ENCODE measurements at places on chromosomes 11 and 22.

GRCh38 chr22:32801537-32802236, at the start of gene TIMP3:
Gene TIMP3 (plus strand): TSS chr22:32801705. CDS start chr22:32802002, 297 bp downstream.
- DNase-seq: no peak

- peak; percentile 93 for DNase-seq
These were observed at the start of gene PRDM10 for GRCh38 chr11:130002352-130002845. Gene PRDM10 (minus strand): TSS chr11:130002835. CDS start chr11:129960964, 41,871 bp downstream.

DNA sequence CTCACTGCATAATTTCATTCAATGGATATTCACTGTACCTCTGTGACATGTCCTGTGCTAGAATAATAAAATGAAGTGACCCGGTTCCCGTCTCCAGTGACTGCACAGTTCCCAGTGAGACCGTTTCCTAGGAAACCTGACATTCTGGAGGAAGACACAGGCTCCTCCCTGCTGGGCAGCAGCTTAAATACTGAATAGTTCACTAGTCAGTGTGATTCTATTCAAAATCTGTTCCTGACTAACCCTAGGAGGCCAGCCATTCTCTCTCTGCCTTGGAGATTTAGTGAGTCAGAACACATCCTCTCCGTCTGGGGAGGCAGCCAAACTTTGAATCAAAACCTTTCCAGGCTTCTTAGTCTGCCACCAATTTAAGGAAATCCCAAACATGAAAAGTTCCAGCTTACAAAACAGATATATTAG, 11.3 kb downstream of the TRIM66 start:
- DNase-seq: no peak

- DNase-seq: no peak
These were observed 104.2 kb downstream of the MICAL3 start for GRCh38 chr22:17920145-17920605.

GRCh38 chr11:78266451-78266850, 77.7 kb downstream of the USP35 start:
- no peak for DNase-seq

DNA sequence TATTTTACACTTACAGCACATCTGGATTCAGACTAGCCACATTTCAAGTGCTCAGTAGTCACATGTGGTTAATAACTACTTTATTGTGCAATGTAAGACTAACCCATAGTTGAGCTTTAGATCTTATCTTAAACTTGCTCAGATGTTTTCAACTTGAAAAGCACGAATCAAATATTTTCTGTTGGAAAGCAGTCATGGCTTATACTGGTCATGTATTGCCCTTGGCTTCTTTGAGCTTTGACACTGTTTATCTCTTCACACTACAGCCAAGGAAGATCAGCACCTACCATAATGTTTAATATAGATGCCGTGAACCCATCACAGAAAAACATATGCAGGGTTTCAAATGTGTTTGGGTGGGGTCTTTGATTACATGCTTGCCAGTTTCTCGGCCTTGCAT, 4.4 kb downstream of the RBX1 start:
- no peak for DNase-seq

Measured in CD4-positive, alpha-beta T cell treated with Interleukin-4 for 1 hour (primary cell).